ENCODE measurements at places on chromosomes 1 and 21. TPM values are rescaled to one million over a fixed set of nuclear protein-coding genes. Genes with fewer than 3 reads are reported as not detected.

Gene NUAK2
- total RNA-seq: 2.5 TPM

Gene DPM3
- total RNA-seq: 26.0 TPM

Gene PCP4
- not detected for total RNA-seq

Gene RIIAD1
- total RNA-seq: not detected

DNA sequence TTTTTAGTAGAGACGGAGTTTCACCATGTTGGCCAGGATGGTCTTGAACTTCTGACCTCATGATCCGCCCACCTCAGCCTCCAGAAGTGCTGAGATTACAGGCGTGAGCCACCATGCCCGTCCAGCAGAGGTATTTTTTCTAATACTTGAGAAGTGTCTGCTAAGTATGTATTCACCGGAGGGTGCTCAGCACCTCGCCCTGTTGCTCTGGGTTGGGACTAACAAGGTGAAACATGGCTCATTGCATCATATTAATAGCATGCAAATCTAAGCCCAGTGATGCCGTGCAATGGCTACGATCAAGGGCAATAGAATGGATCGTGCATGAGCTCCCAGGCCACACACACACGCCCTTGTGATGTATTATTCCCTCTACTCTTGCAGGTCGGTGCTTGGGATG lies 68.7 kb downstream of the PDE9A start:
- H3K27me3 ChIP-seq: peaks cover 9% of the 10 kb centered on the region
- no peak overlapping the region for H3K4me3 ChIP-seq
- DNase-seq: no peak
- no peak overlapping the region for H3K27ac ChIP-seq
- H3K36me3 ChIP-seq: no peaks in the 10 kb centered on the region

GRCh38 chr1:244157731-244158438 lies 106.8 kb downstream of the ZBTB18 start:
- no peaks in the 10 kb centered on the region for H3K4me1 ChIP-seq
- no peaks in the 10 kb centered on the region for H3K36me3 ChIP-seq
- no peak overlapping the region for H3K27ac ChIP-seq
- no peak for DNase-seq
- no peak overlapping the region for H3K4me3 ChIP-seq
- peaks cover 25% of the 10 kb centered on the region for H3K27me3 ChIP-seq

All from natural killer cell treated with Interleukin-12 subunit alpha and Interleukin-12 subunit beta and Interleukin-15 and Interleukin-18, amount 100 ng/mL, for 72 hours (primary cell).